GM12891 (cell line): ENCODE measurements at places on chromosomes 12 and 14.

DNA sequence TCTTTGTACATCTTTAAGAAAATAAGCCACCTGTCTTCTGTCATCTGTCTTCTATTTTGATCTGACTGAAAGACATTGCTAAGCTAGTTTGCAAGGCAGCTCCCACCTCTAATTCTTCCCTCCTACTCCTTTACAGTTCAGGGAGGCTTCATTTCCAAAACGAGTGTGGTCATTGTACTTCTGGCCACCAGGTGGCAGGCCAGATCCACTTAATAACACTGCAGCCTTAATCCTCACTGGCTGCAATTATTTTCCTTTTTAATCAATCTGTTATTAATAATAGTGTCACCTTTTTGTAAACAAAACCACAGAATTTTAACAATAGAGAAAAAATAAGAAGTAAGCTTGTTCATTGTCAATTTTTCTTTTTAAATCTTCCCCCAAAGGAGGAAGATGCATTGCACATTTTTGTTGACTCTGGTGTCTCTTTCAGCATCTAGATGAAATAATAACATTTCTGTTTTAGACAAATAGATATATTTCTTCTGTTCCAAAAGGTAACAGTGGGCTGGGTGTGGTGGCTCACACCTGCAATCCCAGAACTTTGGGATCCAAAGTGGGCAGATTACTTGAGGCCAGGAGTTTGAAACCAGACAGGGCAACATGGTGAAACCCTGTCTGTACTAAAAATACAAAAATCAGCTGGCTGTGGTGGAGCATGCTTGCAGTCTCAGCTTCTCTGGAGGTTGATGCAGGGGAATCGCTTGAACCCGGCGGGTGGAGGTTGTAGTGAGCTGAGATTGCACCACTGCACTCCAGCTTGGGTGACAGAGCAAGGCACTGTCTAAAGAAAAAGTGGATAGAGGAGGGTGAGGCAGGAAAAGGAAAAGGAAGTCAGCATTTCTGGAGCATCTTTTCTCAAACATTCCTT, 23.3 kb downstream of the GABARAPL1 start:
- no peak for DNase-seq

- DNase-seq = no peak
Measured at GRCh38 chr12:27006797-27007467, 7.3 kb downstream of the TM7SF3 start.

DNA sequence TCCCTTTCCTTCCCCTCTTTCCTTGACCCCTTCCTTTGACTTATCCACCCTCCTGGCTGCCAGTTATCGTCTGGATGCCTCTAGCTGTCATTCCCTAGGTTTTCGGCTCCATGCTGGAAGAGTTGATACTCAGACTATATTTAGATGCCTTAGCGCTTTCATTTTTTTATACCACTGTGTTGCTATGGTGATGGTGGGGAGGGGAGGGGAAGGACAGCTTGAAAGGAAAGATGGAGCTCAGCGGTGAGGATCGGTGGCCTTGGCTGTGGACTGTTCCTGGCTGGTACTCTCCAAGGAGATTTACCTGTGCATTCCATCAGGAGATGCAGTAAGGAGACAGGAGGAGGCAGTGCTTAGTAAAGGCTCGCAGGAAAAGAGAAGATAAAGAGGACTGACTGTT, 108.7 kb downstream of the SLC8A3 start:
- no peak for DNase-seq

GRCh38 chr12:92995258-92995903, 66.3 kb upstream of the EEA1 start:
- DNase-seq = no peak

GRCh38 chr12:51391283-51392123, at the start of gene GALNT6:
GALNT6 (minus strand) TSS chr12:51391406; CDS start chr12:51379781, 11,625 bp downstream.
- peak; percentile 64 for DNase-seq

GRCh38 chr14:91899806-91900205, 32.5 kb upstream of the TC2N start:
- no peak for DNase-seq

- no peak for DNase-seq
Measured at GRCh38 chr12:55687746-55688145, 20.0 kb downstream of the ITGA7 start.

- no peak for DNase-seq
Measured at GRCh38 chr12:88665071-88665470, 84.8 kb upstream of the KITLG start.
